Fibroblast of skin of abdomen (primary cell): ENCODE measurements at places on chromosomes 12 and 14.

DNA sequence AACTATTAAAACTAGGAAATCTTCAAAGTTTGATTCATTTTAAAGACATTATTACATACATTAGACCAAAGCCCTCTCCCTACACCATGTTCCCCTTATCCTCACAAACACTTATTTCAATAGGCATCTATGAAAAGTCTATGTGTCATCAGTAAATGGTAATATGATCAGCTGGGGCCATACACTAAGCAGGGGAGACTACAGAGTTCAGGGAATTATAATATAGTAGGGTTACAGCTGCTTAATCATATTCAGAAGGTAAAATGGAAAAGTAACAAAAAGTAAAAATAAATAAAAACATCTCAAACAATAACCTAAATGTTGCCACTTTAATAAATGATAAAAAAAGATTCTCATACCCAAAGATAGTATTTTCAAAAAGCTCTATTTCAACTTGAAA, 29.1 kb downstream of the PAWR start:
- peak; percentile 34 for DNase-seq

DNA sequence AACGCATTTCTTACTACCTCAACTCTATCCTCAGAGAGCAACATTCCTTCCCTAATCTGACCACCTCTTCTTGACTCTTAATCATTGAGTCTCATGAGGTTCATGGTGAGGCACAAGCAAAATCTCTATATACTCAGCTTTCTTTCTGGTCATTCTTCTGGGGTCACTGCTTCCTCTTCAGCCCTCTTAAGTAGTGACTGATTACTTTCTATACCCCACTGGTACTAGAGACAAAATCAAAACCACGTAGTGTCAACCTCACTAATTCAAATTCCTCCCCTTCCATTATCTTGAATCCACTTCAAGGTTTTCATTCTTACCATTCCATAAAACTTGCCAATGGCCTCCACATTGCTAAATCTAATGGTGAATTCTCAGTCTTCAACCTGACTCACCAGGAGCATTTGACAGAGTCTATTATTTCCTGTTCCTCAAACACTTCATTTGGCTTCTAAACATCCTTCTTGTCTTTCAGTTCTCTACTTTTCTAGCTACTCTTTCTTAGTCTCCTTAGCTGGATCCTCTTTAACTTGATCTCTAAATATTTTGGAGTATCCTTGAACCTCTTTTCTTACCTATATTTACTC, 6.8 kb downstream of the WDHD1 start:
- peak; percentile 22 for DNase-seq

DNA sequence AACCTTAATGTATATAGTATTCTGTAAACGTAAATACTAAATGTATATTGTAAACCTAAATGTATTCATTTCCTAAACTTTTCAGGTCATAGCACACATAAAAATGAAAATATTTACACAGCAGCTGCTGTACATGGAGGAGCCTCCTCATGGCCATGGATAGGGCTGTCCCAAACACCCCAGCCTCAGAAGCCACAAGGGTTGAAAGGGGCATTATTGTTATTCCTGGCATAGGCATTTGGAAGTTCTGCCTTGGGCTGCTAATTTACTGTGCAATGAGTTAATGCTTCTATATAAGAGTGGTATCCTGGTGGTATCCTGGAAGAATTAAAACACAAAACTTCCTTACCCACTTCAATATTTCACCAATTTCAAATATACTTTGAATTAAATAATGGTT, 159.4 kb downstream of the SLC5A8 start:
- DNase-seq = no peak

- no peak for DNase-seq
Measured at GRCh38 chr14:77980475-77981321, 180.8 kb downstream of the ADCK1 start.

DNA sequence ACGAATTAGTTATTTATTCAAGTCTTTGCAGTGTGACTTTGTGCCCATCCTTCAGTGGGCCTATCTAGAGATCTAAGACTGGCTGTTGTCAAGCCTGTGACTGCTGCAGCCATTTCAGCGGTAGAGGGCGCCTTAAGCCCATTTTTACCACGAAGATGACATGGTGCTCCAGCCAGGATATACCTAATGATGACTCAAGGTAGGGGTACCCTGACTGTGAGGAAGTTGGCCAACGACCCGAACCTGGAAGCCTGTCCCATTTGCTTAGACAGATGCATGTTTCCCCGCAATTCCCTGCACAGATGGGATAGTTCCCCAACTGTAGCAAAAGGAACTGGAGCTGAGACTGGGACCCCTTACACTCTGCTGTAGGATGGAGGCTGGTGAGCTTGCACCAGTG, 41.3 kb downstream of the RAB3IP start:
- peak; percentile 24 for DNase-seq

- no peak for DNase-seq
Measured at GRCh38 chr14:64997108-64997794, 10.6 kb downstream of the FNTB start.

- no peak for DNase-seq
Measured at GRCh38 chr12:97941686-97942354, 479.2 kb downstream of the RMST start.

DNA sequence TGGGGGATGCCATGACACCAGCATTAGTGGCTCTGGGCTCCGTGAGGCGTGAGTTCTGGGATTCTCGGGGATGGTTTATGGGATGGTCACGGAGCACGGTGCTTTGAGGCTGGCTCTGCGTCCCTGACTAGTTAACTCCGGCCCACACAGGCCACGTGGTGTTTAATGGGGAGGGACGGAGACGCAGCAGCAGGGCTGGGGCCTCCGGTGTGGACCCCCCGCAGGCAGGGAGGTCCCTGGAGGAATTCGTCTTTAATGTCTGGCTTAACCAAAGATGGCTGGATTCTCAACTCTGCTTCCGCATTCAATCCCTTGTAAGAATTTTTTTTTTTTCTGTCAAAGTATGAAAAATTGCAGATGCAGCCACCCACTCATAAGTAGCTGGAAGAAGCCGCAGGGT, 86.4 kb upstream of the RFLNA start:
- no peak for DNase-seq

DNA sequence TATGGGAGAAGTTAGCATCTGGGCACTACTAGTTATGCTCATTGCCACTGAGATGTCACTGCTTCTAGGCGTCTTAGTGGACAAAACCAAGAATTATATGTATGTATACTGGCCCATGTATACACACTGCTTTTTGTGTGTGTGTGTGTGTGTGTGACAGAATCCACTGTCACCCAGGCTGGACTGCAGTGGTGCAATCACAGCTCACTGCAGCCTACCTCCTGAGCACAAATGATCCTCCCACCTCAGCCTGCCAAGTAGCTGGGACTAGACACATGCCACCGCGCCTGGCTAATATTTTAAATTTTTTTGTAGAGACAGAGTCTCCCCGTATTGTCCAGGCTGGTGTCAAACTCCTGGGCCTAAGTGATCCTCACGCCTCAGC, 25.2 kb downstream of the LIMA1 start:
- no peak for DNase-seq

DNA sequence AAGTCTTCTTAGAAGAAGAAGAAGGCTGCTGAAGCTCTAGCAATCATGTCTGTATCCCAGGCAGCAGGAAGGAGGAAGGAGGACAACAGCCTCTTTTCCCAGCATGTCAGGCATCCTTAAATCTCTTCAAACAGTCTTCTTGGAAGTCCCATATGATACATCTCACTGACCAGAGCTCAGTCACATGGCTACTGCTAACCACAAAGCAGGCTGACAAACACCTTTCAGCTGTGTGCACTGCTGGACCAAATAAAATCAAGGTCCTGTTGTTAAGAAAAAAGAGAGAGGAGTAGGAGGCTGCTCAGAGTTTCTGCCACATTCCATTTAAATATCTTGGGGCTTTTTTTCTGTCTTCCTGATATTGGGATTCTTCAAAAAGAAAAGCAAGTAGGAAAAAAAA, 203.4 kb upstream of the PELI2 start:
- DNase-seq = peak; percentile 39

- no peak for DNase-seq
Measured at GRCh38 chr14:102019006-102019540, 54.7 kb downstream of the DYNC1H1 start.

DNA sequence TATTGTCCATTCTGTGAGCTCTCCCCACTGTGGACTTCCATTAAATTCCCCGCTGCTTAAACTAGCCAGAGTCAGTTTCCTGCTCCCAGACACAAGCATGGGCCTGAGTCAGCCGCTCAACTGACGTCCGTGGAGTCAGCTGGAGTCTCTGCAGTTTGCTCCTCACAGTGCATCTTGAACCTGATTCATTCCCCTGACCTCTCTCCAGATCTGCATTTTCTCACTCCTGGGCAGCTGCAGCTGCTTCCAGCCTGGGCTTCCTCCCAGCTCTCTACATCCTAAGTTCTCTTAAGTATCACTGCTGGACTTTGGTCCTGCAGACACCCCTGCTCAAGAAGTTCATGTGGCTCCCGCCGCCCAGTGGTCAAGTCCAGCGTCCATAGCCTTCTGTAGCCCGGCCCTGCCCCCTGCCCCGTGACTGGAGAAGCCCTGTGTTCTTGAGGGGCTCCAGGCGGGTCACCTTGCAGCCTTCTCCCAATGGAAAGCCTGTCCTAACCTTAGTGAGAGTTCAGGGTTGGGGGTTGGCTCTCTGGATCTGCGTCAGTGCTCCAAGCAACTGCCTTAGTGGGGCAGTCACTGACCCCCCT, 20.0 kb downstream of the NFKBIA start:
- DNase-seq = peak; percentile 87

- no peak for DNase-seq
Measured at GRCh38 chr12:120071493-120072020, 45.0 kb downstream of the RAB35 start.

DNA sequence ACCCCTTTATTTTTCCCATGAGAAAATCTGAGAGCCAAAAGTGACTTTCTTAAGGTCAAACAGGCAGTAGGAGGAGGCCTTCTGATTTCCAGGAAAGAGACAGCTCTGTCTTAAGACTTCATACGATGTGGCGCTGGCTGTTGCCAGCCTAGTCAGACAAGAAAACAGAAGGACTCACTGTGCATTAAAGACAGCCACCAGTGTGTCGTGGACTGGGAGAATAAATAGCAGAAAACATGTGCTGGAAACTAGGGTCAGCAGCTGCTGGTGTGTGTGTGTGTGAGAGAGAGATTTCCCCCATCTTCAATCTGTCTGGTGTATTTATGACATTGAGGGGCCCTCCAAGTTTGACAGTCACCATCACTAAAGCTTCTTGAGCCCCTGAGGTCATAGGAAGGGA, 708.6 kb upstream of the TMEM132C start:
- no peak for DNase-seq

GRCh38 chr12:112885236-112885635, 21.5 kb upstream of the OAS1 start:
- no peak for DNase-seq

DNA sequence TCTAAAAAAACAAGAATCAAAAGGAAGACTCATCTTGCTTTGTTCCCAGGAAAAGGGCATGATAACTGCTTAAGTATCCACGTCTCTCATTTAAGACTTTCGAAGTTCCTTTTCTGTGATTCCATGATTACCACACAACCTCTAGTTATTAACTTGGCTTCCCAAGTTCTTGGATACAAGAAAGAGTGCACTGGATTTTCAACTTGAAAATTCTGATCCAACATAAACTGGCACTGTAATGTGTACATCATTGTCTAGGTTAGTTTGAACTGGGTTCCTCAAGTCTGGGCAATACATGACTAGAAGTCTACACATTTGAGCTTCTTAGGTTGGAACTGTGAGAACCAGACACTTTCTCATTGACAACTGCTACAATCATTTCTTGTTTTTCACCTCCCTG, 1.6 kb downstream of the KLHL28 start:
- DNase-seq = no peak

DNA sequence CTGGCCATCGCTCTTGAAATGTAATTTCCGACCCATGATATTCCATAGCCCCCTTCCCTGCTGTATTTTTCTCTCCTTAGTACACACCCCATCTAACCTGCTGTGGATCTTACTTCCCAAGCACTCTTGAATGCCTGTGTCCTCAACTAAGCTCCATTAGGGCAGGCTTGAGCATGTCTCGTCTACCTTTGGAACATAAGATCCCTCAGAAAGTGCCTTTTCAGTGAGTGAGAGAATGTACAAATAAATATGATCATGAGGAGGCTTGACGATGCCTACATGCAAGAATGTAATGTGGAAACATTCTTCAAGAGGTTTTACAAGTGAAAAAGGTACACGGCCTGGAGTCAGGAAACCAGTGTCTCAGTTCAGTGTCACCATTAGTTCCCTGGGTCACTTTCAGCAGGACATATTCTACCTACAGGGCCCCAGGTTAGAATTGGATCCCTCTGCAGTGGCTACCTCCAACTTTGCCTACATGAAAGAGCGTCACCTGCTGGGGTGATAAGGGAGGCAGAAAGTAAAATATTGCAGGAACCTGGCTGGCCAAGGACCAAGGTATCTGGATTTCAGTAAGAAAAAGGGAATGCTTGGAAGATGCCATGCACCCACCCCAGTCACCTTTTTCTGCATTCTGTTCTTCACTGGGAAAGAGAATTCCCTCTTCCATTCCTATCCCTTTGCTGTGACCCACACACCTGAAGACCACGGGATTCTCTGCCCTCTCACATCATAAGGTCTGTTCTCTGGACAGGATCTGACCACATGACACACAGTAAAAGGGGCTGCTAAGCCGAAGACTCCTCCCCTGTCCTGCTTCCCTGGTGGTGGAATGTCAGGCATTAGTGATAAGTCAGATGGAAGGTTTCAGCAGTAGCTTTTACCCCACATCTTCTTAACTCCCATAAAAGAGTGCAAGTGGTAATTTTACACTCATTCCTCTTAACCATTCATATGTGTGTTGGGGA, 24.6 kb upstream of the SERPINA1 start:
- DNase-seq = no peak

DNA sequence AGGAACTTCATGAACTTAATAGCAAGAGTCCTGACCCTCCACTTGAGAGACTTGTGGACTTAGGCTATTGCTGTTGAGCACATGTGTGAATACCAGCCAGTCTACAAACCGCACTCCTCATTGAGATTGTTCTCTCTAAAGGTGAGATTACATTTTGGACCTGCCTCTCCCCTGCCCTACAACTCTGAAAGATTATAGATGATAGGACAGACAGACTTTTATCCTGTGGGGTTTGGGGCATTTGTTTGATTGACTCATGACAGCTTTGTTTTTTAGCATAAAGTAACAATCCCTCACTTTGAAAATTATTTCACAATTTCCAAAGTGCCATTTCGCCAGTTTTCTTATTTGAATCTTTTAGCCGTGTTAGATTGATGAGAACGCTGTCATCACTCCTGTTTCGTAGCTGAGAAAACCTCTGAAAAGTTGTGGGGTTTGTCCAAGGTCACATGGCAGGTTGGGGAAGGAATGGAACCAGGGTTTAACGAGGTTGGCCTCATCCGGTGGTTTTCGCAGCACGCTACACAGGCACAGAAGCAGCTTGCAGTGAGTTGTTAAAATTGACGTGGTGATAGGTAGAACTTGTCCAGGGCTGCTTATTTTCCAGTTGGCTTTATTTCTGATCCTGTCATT, 836 bp downstream of the EVL start:
- no peak for DNase-seq

DNA sequence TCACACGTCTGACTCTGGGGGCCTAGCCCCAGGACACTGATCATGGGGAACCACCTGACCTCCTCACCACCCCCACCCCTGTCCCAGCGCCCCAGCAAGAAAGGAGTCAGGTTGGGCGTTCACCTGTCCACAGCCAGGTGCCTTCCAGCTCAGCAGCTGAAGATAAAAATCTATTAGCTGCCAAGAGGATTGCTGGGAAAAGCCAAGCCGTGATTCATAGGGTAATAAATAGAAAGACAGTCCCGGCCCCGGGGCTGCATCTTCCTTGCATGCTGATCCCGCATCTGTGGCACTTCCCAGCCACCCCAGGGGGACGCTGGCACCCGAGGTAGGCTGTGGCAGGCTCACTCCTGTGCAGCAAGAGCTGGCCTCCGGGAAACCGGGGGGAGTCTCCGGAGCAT, 70.2 kb upstream of the NCOR2 start:
- DNase-seq = no peak

GRCh38 chr12:121800694-121801594, 2.9 kb upstream of the SETD1B start:
- DNase-seq = peak; percentile 86
